RPMI8226 (cell line): ENCODE measurements at places on chromosomes 2 and 18.

DNA sequence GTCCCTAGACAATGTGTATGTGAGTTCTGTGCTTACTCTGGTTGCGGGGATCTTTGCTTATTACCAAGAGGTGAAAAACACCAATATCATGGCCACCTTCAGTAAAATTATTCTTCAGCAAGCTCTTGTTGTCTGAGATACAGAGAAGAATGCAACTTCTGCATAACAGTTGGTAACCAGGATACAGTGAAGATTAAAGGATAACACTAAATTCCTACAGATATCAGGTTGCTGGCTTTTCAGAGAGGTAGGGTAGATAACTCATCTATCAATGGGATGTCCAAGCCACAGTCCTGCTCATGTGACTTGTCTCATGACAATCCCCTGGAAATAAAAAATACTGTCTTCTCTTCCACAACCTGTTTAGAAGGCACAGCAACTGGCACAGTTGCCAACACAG is 308.5 kb downstream of the TNS1 start:
- DNase-seq = no peak

GRCh38 chr2:207274530-207275189 is 108.9 kb upstream of the KLF7 start:
- DNase-seq = no peak

DNA sequence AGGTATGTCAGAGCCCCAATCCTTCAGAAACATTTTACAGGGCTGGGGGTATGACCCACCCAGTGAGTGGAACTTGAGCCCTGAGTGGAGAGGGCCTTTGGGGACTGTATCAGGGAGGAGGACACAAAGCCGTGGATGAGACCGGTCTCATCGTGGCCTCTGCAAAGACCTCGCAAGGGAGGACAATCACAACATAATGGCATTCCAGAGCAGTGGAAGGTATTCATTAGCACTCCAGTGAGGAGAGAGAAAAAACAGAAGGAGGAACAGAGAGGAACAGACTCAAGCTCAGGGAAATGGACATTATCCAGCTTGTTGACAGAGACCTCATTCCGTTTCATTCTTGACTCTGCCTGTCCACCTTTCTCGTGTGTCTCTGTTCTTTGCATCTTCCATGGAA is 38.8 kb upstream of the CTAGE1 start:
- no peak for DNase-seq

- no peak for DNase-seq
These were observed 48.1 kb downstream of the COBLL1 start for GRCh38 chr2:164793529-164793928.

GRCh38 chr2:83826577-83826976 is 632.5 kb downstream of the SUCLG1 start:
- no peak for DNase-seq

DNA sequence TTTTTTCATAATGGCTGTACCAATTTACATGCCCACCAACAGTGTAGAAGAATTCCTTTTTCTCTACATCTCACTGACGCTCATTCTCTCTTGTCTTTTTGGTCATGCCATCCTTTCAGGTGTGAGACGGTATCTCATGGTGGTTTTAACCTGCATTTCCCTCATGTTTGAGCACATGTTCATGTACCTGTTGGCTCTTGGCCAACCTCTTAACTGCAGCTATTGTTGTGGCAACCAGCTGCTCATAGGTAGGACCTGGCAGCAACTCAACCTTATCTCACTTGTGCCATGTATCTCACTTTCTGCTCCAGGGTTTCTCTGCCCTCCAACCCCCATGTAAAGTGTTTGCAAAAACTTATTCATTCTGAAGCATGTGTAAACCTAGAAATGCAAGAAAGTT is 167.5 kb downstream of the UPP2 start:
- no peak for DNase-seq

GRCh38 chr2:148917431-148917830 is 42.4 kb downstream of the KIF5C start:
- DNase-seq = no peak

- no peak for DNase-seq
These were observed 2.7 kb downstream of the TNP1 start for GRCh38 chr2:216857131-216857550.

DNA sequence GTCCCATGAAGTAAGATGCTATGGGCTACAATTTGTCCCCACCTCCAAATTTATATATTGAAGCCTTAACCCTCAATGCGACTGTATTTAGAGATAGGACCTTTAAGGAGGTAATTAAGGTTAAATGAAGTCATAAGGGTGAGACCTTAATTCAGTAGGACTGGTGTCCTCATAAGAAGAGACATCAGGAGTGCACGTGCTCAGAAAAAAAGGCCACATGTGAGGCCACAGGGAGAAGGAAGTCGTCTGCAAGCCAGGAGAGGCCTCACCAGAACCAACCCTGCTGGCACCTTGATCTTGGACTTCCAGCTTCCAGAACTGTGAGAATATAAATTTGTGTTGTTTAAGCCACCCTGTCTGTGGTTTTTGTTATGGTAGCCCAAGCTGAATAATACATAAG is 25.5 kb upstream of the TEX44 start:
- no peak for DNase-seq

GRCh38 chr2:32843699-32844098 is 103.1 kb upstream of the LTBP1 start:
- no peak for DNase-seq
